ENCODE measurements at places on chromosomes 3 and 15. TPM values are rescaled to one million over a fixed set of nuclear protein-coding genes. Genes with fewer than 3 reads are reported as not detected.

- DNase-seq = no peak
Measured at GRCh38 chr3:170506556-170506955, 79.3 kb downstream of the SLC7A14 start.

- DNase-seq = no peak
Measured at GRCh38 chr3:176286476-176287085, 910.7 kb downstream of the TBL1XR1 start.

- DNase-seq = no peak
Measured at GRCh38 chr3:186411089-186411488, 49.1 kb upstream of the DGKG start.

GRCh38 chr3:103184772-103185171 lies 750.0 kb downstream of the ZPLD1 start:
- no peak for DNase-seq

DNA sequence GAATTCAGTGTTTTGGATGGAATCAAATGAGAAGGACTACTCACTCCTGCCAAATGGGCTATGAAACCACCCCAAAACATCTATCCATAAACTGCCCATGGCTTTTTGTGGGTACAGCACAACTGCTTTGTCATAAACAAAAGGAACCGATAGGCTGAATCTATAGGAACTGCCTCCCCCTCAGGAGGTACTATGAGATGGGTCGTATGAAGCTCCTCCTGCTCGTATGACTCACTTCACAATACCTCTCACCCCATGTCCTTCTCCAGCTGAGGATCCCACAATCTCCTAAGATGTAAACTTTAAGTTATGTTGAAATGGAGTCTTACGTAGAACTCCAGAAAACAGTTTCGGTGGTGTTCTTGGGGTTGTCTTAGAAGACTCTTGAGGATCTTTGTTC lies 129.9 kb upstream of the SAMMSON start:
- no peak for DNase-seq

- no peak for DNase-seq
Measured at GRCh38 chr15:29196290-29196689, 73.3 kb downstream of the NSMCE3 start.

- no peak for DNase-seq
Measured at GRCh38 chr15:65466901-65467300, 44.2 kb upstream of the IGDCC4 start.

GRCh38 chr3:124514683-124515082 lies 215.6 kb upstream of the UMPS start:
- DNase-seq = no peak

The DYNLT2B gene
- 33.8 TPM for total RNA-seq

The GRIP2 gene
- 9.7 TPM for total RNA-seq

DNA sequence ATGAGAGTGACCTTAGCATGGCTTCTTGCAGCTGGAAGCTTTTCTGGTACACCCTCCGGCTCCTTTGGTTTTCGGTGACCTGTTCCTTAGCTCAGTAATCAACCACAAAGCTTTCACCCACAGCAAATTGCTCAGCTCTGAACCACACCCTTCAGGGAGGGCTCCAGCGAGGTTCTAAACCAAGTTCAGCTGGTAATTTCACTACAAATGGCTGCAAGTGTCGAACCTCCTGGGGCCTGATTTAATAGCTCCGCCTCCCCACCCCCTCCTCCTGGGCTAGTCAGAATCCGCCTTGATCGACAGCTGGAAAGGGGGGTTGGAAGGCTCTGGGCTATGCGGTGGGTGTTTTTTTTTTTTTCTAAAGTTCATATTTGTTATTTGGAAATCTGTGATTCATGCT lies 150.9 kb upstream of the MCTP2 start:
- no peak for DNase-seq

DNA sequence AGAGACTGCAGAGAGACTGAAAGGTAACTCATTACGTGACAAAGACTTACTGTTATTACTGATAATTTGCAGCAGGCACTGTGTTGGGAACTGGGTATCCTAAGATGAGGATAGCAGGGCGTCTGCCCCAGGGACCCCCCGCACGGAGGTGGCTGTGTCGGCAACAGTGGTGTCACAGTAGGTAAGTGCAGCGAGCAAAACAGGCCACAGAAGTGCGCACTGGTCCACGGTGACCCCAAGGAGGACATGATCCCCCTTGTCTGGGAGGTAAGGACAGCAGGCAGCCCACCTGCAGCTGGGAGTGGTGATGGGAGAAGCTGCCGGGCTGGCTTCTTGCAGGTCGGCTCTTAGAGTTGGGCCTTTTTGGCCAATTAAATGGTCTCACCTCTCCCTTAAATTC lies 82.9 kb downstream of the FAM43A start:
- DNase-seq = no peak

The OXSR1 gene
- 54.9 TPM for total RNA-seq

The MGLL gene
- total RNA-seq = 40.9 TPM

GRCh38 chr3:157531301-157531660 lies 28.1 kb upstream of the VEPH1 start:
- no peak for DNase-seq

DNA sequence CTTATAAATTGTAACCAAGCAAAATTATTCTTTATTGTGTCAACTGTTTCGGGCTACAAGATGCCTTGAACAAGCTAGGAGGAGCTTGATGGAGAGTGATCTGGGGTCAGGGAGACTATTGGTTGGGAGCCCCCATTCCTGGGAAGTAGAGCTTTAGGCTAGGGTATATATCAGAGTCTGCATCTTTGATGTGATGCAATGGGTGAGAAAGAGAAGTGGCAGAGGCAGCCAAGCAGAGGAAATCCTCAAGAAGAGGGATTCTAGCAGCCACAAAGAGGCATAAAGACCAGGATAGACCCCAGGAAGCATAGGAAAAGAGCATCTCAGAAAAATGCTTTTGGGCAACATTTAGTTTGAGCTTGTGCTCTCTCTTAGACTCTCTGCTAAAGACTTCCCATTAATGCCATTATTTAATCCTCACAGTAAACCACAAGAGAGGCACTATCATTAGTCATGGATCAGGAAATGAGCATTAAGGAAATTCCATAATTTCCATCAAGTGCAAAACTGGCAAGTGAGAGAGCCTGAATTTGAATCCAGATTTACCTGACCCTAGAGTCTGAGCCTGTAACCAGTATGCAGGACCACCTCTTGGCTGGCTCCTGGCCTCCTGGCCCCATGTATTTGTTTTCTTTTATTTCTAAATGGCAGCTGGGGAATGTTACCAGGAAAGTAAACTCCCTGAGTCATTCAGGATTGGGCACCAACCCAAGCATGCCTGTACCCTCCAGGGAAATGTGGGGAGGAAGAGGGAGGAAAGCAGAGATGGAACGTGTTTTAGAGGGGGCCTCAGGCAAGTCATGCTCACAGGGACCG lies 118.7 kb downstream of the RPL22L1 start:
- no peak for DNase-seq

The GOLGA8T gene
- total RNA-seq = 0.16 TPM

GRCh38 chr3:159913712-159914414 lies 74.8 kb upstream of the IL12A start:
- no peak for DNase-seq

The COLQ gene
- 3.0 TPM for total RNA-seq

The ECT2 gene
- total RNA-seq = 12.6 TPM

The COL6A6 gene
- 0.31 TPM for total RNA-seq

DNA sequence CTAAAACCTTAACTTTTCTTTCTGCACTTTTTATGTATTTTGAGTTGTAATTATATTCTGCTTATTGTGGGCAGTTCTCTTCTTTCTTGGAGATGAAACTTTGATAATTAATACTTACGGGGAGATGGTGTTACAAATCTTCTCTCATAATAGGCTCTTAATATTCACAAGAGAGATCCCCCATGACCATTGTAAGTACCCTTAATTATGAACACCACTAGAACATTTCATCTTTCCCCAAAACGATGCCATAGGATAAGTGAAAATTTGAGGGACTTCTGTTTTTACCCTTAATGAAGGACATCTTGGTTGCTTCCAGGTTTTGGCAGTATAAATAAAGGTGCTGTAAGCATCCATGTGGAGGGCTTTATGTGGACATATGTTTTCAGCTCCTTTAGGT lies 60.7 kb downstream of the PIAS1 start:
- no peak for DNase-seq

The CTXN2 gene
- 0.16 TPM for total RNA-seq

DNA sequence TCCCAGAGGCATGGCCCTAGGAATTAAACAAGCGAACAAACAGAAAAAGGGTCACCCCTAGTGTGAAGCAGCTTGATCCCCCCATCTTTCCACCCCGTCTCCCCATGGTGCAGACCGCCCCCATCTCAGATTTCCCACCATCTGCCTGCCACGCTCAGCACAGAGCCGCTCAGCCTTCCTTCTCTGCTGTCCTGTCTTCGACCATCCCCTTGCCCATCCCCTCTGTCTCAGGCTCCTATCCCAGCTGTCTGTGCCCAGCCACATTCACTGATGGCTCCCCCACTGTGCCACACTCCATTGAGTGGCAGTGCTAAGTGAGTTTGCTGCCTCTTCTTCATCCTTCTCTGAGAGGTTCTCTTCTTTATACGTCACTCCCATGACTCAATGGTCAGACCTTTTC lies 11.7 kb upstream of the BTBD1 start:
- DNase-seq = no peak

- DNase-seq = no peak
Measured at GRCh38 chr15:60713119-60714084, 234.5 kb upstream of the ICE2 start.

DNA sequence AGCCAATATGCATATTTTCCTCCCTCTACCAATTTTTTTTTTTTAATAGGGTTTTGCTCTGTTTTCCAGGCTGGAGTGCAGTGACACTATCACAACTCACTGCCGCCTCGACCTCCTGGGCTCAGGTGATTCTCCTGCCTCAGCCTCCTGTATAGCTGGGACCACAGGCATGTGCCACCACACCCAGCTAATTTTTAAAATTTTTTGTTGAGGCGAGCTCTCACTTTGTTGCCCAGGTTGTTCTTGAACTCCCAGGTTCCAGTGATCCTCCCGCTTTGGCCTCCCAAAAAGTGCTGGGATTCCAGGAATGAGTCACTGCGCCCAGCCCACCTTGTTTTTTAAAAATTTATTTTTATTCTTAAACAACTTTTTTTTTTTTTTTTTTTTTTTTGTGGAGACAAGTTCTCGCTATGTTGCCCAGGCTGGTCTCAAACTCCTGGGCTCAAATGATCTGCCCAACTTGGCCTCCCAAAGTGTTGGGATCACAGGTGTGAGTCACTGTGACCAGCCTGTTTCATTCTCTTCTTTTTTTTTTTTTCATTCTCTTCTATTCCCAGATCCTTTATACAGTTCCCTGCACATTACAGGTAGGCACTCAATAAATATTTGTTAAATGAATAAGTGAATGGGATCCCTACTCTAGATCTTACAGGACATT lies 40.5 kb upstream of the PIK3CB start:
- DNase-seq = no peak

The ZNF445 gene
- total RNA-seq = 39.6 TPM

GRCh38 chr15:80173022-80173759 lies 20.4 kb downstream of the FAH start:
- no peak for DNase-seq

The SLC12A8 gene
- total RNA-seq = 2.7 TPM

DNA sequence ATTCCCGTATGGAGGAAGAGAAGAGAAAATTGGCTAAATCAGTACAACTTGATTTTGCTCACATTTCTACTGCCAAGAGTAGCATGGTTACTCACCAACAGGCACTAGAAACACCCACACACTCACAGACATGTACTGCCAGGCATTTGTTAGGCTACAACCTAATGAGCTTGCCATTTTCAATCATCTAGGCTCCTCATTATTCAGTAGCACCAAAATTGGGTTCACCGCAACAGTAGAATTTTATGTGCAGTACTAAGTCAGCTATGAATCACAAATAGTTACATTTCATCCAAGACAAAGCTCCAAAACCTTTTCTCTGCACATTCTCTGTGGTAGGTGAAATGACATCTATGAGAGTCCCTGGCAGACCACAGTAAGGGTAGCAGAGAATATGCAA lies 15.0 kb upstream of the THUMPD3 start:
- DNase-seq = no peak

The NECTIN3 gene
- total RNA-seq = 159 TPM

DNA sequence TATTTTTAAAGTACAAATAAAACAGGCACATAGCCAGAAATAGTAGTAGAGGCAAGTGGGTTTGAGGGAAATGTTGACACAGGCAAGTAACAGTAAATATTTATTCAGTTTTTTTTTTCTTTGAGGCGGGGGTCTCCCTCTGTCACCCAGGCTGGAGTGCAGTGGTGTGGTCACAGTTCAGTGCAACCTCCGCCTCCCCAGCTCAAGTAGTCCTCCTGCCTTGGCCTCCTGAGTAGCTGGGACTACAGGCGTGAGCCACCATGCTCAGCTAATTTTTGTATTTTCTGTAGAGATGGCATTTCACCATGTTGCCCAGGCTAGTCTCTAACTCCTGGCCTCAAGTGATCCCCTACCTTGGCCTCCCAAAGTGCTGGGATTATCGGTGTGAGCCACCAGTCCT lies 43.5 kb downstream of the PHLDB2 start:
- DNase-seq = no peak

GRCh38 chr15:83283813-83284558 lies 478 bp downstream of the BNC1 start:
- DNase-seq = no peak

DNA sequence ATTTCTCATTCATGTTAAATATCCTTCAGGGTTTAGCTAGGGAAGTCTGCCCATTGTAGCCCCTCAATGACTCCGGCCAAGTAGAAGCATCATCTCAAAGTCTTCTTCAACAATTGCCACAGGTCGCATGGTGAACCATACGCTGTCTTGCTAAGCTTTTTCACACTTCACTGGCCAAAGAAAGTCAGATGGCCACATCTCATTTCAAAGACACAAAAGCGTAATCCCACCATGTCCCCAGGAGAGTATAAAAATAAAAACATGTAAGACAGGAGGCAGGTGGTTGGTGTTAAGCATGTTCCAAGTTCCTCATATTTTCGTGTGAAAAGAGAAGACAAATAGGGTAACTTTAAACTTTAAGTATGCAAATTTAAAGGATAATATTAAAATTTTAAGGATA lies 147.4 kb downstream of the ERC2 start:
- DNase-seq = no peak

The SPTBN5 gene
- total RNA-seq = 0.16 TPM

The TRIM42 gene
- not detected for total RNA-seq

GRCh38 chr3:53402326-53402725 lies 55.0 kb upstream of the DCP1A start:
- no peak for DNase-seq

GRCh38 chr3:45566196-45566595 lies 28.4 kb upstream of the LIMD1 start:
- no peak for DNase-seq

- no peak for DNase-seq
Measured at GRCh38 chr3:129252748-129253147, 3.3 kb downstream of the COPG1 start.
